Natural killer cell (primary cell): ENCODE measurements at places on chromosomes 5 and 9. TPM values are rescaled to one million over a fixed set of nuclear protein-coding genes. Genes with fewer than 3 reads are reported as not detected.

Gene CTXN3
- total RNA-seq: not detected

Gene FKBP15
- total RNA-seq: 37.9 TPM

Gene CDC25C
- 0.48 TPM for total RNA-seq

Gene BNC2
- 36.9 TPM for total RNA-seq

Gene MAST4
- total RNA-seq: 6.5 TPM

Gene ACOT12
- total RNA-seq: not detected

Gene F2RL2
- total RNA-seq: not detected

Gene ANGPTL2
- not detected for total RNA-seq

GRCh38 chr5:83107692-83108420 lies 30.5 kb downstream of the XRCC4 start:
- no peak overlapping the region for H3K4me3 ChIP-seq
- H3K27me3 ChIP-seq: no peaks in the 10 kb centered on the region
- DNase-seq: no peak
- H3K27ac ChIP-seq: no peak overlapping the region
- H3K36me3 ChIP-seq: peaks cover 5% of the 10 kb centered on the region

GRCh38 chr5:79868163-79868670 lies 122.8 kb downstream of the MTX3 start:
- DNase-seq: no peak
- no peak overlapping the region for H3K27ac ChIP-seq
- H3K36me3 ChIP-seq: no peaks in the 10 kb centered on the region
- no peaks in the 10 kb centered on the region for H3K27me3 ChIP-seq
- no peaks in the 10 kb centered on the region for H3K4me1 ChIP-seq

GRCh38 chr9:21252721-21253547 lies 13.1 kb upstream of the IFNA14 start:
- no peak overlapping the region for H3K27ac ChIP-seq
- H3K36me3 ChIP-seq: no peaks in the 10 kb centered on the region
- H3K4me1 ChIP-seq: peaks cover 15% of the 10 kb centered on the region
- H3K27me3 ChIP-seq: no peaks in the 10 kb centered on the region

DNA sequence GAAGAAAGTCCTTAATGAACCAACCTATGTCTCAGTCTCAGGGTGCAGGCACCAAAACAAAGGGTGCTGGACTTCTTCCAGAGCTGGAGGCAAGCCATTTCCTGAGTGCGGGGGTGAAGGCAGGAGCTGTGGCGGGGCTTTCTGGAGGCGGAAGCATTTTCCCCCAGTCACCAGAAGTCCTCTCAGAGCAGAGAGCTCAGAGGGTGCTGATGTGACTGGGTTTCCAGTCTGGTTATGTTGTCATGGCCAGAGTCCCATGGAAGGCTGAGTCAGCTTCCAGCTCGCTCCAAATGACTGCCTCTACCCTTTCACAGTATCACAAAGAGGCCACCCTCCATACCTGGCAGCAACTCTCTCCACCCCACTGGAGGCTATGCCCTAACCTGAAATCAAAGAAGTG lies 86.0 kb downstream of the TRPC7 start:
- H3K27me3 ChIP-seq: no peaks in the 10 kb centered on the region
- no peaks in the 10 kb centered on the region for H3K36me3 ChIP-seq
- H3K4me1 ChIP-seq: no peaks in the 10 kb centered on the region

DNA sequence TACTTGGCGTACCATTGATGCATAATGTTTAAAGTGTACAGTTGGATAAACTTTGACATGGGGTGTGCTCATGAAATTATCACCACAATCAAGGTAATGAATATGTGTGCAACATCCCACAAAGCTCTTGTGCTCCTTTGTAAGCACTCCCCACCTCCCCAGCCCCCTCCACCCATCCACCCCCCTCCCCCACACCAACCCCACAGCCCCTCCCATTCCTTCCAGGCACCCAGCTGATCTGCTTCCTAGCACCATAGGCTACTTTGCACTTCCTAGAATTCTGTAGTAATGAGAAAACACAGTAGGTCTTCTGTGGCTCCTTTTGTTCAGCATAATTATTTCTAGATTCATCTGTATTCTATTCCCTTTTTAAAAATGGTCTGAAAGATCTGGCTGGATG lies 24.5 kb downstream of the FGD3 start:
- no peak overlapping the region for H3K4me3 ChIP-seq
- H3K27ac ChIP-seq: no peak overlapping the region
- peaks cover 38% of the 10 kb centered on the region for H3K36me3 ChIP-seq

DNA sequence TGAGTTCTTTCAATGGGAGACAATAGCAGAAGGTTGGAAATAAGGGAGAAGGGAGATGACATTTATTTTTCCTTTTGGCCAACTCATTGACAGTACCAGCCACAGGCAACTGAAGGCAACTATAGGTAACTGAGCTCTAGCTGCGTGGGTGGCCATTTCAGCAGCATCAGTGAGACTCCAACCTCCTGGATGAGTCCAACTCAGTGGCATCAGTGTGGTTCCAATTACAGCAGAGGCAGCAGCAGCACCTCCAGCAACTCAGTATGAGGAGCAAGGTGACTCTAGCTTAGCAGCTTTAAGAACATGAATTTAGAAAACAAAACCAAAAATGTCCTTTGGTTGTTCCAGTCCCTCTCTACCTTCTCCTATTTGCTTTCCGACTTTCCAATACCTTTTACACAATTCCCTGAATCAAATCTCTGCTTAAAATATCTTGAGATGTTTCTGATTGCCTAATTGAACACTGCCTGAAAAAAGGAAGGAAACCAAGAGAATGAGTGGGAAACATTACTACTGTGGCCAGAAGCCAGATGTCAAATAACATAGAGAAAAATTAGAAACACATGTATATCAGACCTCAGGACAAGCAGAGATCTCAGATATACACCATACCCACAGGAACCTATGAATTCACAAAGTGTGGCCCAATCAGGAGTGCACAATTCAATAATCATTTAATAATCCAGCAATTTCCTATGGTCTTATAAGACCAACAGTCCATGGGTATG lies 166.5 kb upstream of the RORB start:
- no peaks in the 10 kb centered on the region for H3K36me3 ChIP-seq
- H3K27ac ChIP-seq: no peak overlapping the region
- H3K4me3 ChIP-seq: no peak overlapping the region
- no peak for DNase-seq

DNA sequence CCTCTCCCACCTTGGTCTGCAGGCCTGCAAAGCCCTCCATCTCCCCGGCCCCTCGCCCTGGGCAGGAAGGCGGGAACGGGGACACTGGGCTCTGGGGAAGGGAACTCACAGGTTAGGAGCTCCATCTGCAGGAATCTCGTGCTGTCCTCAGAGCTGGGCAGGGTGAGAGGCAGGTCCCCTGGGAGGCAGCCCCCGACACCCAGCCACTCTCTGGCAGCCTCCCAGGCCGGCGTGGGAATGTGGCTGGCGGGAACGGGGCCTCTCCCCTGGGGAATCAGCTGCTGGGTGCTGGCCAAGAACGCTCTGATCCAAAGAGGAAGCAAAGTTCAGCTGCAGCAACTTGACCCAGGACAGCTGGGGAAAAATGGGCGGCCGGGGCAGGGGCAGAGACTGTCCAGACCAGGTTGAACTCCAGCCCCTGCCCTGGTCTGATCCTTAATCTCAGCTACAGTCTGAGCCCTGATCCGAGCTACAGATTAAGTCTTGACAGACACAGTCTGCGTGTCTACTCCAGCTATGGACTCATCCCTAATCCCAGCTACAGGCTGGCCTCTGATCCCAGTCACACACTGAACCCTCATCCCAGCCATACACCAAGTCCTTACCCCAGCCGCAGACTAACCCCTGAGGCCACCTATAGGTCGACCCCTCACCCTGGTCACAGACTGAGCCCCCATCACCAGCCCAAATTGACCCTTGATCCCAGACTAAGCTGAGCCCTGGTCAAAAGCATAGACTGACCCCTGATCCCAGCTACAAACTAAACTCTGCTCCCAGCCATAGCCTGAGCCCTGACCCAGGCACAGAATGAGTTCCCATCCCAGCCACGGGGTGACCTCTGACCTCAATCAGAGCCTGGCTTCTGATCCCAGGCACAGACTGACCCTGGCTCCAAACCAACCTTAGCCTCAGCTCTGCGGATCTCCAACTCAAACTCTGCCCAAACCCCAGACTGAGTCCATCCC lies 37.3 kb upstream of the EGFL7 start:
- peaks cover 74% of the 10 kb centered on the region for H3K4me1 ChIP-seq
- no peaks in the 10 kb centered on the region for H3K27me3 ChIP-seq
- no peak overlapping the region for H3K4me3 ChIP-seq
- no peak overlapping the region for H3K27ac ChIP-seq

GRCh38 chr5:108945094-108945493 lies 197.4 kb downstream of the FER start:
- no peak for DNase-seq
- no peaks in the 10 kb centered on the region for H3K4me1 ChIP-seq
- no peak overlapping the region for H3K27ac ChIP-seq

DNA sequence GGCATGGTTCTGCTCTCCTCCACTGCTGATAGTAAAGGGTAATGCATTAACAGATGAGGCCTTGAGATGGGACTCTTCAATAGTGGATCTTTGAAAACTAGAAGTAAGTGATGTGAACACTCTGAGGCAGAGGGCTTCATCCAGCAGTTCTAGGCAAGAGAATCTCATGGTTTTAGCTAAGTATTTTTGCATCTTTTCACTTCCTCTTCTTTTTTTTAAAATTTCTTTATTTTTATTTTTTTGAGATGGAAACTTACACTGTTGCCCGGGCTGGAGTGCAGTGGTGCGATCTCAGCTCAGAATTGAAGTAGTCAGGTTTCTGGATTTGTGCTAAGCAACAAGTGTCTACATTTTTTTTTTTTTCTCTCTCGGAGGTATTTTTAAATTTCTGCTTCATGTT lies 101.9 kb downstream of the MTRR start:
- no peaks in the 10 kb centered on the region for H3K36me3 ChIP-seq
- no peak overlapping the region for H3K4me3 ChIP-seq
- H3K27me3 ChIP-seq: no peaks in the 10 kb centered on the region
- no peak overlapping the region for H3K27ac ChIP-seq

DNA sequence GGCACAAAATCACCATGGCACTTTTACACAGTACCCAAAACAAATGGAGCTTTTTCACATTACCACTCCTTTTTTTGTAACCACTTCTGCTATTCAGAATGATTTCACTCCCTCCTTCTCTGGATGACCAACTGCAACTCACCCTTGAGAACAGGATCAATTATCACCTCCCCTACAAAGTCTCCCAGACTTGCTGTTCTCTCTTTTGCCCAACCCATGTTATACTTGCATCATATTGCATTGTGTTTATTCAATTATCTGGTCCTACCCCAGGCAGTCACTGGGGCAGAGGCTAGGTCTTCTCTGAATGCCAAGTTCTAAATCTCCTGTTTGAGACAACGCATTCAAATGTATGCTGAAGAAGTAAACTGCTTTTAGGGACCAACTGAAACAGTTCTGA lies 96.0 kb downstream of the GPR21 start:
- H3K36me3 ChIP-seq: peaks cover 10% of the 10 kb centered on the region
- no peaks in the 10 kb centered on the region for H3K4me1 ChIP-seq
- no peak overlapping the region for H3K4me3 ChIP-seq
- no peaks in the 10 kb centered on the region for H3K27me3 ChIP-seq
- H3K27ac ChIP-seq: no peak overlapping the region

GRCh38 chr5:56148453-56148971 lies 84.6 kb downstream of the ANKRD55 start:
- no peak for DNase-seq
- peaks cover 2% of the 10 kb centered on the region for H3K27me3 ChIP-seq
- H3K4me1 ChIP-seq: no peaks in the 10 kb centered on the region
